ENCODE measurements at places on chromosomes 11 and 22.

DNA sequence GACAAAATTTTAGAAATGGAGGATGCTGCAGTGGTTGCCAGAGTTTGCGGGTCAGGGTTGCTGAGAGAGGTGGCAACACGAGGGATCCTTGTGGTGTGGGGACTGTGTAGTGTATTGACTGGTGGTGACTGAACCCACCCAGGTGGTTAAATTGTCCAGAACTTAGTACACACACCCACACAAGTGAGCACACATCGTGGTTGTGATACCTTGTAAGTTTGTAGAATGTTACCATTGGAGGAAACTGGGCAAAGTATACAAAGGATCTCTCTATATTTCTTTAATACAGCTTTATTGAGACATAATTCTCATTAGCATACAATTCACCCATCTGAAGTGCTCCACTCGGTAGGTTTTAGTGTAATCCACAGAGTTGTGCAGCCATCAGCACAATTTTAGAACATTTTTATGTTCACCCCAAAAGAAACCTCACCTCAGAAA is 56.1 kb downstream of the MED15 start:
- DNase-seq, result no peak

GRCh38 chr22:50479721-50480120 is 1.6 kb upstream of the ADM2 start:
- no peak for DNase-seq

DNA sequence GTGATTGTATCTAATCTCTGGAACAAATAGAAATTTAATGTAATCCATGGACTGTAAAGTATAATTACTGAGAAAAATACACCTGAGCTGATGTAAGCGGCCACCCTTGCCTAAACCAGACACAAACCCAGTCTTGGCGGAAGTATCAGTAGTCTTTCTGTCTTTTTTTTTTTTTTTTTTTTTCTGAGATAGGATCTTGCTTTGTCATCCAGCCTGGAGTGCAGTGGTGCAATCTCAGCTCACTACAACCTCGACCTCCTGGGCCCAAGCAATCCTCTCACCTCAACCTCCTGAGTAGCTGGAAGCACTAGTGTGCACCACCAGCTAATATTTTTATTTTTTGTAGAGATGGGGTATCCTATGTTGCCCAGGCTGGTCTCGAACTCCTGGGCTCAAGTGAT is 5.5 kb upstream of the CXCR5 start:
- DNase-seq, result no peak

DNA sequence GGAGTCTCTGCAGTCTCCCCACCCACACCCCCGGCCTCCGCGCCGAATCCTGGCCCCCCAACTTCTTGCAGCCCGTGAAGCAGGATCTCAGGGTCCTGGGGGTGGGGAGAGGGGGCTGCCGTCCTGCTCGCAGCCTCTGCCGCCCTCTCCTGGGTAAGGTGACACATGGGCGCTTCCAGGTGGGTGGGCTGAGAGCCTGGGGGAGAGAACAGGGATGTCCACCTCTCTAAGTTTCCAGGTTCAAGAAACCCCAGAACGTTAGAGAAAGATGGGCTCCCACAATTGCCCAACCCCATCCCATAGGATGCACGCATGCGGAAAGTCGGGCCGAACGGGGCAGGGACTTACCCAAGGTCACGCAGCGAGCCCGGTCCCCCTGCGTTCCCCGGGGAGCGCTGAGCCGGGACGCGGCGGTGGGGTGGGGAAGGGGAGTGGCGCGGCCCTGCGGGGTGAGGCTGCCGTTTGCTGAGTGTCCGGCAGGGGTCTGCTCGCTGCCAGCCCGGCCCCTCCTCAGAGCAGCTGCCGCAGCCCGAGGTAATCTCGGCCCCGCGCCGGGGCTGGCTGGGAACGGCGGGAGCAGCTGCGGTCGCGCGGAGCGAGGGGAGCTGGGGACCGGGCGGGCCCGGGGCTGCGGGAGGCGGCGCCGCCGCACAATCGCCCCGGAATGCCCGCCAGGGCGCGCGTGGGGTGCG is 705 bp upstream of the CAPN1 start:
- DNase-seq, result no peak

DNA sequence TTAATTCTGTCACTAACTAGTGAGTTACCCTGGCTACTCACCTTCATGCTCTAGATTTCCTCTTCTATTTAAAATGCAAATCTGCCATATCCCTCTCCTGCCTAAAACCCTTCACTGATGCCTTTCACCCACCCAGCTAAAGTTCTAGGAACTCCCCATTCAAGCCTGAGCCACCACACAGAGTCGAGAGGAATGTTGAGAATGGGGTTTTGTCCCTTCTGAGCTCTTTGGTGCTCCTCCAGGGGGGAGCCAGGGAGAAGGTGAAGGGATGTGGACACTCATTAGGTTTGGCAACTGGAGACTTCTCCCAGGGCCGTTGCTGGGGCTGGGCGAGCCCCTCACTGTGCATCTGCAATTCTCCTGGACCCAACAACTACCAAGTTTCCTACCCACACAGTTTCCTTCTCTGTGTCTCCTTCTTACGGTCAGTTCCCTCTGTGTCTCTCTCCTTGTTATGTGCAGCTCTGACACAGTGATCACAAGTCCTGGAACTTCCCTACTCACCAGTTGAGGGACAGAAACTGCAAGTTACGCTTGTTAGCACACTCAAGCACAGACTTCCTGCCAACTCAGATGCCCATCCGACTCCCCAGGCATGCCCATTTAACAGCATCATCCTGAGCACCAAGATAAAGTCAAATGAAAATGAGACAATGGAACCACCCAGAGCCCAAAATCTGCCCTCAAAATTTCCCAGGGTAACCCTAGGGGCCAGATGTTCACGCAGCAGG is 6.5 kb upstream of the IL10RA start:
- DNase-seq, result no peak

GRCh38 chr11:34488855-34489557 is 24.6 kb downstream of the ELF5 start:
- no peak for DNase-seq

- no peak for DNase-seq
Measured at GRCh38 chr11:127130321-127130720, 129.8 kb upstream of the KIRREL3 start.

DNA sequence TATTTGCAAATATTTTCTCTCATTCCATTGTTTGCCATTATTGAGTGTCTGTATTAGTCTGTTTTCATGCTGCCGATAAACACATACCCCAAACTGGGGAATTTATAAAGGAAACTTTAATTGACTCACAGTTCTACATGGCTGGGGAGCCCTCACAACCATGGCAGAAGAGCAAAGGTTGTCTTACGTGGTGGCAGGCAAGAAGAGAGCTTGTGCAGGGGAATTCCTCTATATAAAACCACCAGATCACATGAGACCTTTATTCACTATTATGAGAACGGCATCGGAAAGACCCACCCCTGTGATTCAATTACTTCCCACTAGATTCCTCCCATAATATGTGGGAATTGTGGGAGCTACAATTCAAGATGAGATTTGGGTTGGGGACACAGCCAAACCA is 10.2 kb downstream of the RASSF10 start:
- no peak for DNase-seq

DNA sequence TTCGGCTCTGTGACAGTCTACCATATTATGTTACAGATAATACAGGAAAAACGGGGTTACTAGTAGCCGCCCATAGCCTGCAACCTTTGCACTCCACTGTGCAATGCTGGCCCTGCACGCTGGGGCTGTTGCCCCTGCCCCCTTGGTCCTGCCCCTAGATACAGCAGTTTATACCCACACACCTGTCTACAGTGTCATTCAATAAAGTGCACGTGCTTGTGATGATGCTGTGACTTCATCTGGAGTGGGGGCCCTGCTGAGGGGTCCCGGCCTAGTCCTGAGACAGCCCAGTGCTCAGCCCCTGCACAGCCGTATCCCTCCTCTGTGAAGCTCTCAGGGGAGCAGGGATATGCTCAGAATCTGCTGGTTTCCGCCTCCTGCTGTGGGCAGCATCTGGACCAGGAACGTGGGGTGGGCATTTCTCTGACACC is 1.2 kb downstream of the IFITM1 start:
- DNase-seq, result no peak

DNA sequence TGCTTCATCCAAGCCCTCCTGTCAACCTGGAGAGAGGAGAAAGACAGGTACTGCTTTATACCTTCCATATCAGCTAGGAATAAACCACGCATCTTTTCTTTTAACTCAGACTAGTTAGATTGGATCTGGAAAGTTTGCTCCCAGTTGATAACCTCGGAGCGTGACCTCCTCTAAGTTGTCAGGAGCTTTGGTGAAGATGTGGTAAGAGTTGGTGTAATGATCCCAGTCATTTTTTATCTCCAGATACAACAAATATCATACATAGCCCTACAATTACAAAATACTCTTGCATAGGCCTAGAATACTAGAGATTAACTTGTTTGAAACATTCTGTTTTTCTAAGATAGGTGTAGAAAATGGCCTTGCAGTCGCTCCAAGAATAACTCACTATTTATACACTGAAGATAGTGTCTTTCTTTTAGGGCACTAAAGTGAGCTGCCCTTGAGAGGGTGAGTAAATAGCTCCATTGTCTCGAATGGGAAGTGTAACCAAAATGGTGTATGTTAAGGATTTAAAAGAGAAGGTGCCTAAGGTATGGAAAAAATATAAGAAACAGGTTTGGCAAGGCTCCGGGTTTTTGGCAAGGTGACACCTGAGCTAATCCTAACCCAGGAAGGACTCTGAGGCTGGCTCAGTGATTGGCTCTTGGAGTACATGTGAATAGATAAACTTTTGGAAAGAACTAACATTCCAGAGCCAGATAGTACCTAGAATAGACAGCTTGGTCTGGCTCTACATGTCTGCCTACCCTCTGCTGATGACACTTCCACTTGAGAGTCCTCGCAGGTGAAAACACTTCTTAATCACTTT is 59.4 kb downstream of the GLYATL1 start:
- DNase-seq, result no peak

All from stimulated activated CD4-positive, alpha-beta T cell treated with anti-CD3 and anti-CD28 coated beads, Interleukin-1b, Interleukin-23, amount 100 ng/mL, for 1 hour (primary cell).